ENCODE measurements at places on chromosomes 16 and 17.

GRCh38 chr17:55641676-55642081 lies 81.0 kb downstream of the TMEM100 start:
- peak; percentile 78 for DNase-seq

DNA sequence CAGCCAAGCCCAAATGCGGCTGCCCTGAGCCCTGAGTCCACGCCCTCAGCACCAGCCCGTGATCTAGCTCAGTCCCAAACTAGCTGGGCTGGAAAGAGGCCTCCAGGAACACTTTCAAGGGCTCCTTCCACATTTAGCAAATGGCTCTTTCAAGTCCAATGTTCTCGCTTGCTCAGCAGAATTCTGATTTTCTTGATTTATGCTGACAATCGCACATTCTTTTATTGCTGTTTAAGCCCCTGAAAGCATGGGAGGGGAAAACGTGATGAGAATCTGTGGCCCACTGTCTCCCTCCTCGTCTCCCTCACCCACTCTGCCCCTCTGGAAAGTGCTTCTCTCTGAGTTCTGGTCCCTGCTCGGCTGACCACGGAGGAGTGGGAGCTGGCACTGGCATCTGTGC lies 293.8 kb downstream of the FOXL1 start:
- DNase-seq = no peak

GRCh38 chr16:57471852-57472664 lies 9.6 kb downstream of the POLR2C start:
- no peak for DNase-seq

DNA sequence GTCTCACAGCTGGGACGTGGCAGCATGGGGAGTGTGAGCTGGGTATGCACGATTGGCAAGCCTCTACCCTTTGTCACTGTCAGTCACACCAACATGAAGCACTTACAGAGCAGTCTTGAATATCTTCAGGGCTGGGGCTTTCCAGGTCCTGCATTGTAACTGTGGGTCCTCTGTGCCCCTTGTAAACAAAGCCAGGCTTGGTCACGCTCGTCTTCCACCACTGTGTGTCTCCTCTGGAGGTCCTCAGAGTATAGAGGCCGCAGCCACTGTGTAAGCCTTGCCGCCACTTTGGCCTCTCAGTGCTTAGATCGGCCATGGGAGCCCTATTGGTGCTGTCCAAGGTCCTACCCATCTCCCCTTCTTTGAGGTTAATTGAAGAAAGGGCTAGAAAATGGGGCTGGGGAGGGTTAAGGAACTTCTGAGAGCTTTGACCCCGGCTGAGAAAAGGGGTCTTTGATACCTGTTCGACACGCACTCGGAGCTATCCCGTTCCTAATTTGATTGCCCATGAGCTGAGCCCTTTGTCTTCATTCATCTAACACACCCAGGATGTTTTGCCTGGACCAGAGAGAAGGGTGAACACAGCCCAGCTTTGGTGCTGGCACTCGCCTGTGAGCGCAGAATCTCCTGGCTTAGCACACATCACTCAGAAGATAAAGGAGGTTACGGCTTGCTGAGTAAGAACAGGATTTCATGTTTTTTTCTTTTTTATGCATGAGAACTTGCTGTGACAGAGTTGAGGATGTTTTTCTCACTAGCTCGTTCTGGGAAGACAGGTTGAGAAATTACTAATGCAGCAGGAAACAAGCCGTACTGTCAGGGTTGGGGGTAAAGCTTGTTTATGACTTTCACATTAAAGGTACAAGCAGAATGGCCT lies 267.9 kb downstream of the CPPED1 start:
- DNase-seq = no peak

DNA sequence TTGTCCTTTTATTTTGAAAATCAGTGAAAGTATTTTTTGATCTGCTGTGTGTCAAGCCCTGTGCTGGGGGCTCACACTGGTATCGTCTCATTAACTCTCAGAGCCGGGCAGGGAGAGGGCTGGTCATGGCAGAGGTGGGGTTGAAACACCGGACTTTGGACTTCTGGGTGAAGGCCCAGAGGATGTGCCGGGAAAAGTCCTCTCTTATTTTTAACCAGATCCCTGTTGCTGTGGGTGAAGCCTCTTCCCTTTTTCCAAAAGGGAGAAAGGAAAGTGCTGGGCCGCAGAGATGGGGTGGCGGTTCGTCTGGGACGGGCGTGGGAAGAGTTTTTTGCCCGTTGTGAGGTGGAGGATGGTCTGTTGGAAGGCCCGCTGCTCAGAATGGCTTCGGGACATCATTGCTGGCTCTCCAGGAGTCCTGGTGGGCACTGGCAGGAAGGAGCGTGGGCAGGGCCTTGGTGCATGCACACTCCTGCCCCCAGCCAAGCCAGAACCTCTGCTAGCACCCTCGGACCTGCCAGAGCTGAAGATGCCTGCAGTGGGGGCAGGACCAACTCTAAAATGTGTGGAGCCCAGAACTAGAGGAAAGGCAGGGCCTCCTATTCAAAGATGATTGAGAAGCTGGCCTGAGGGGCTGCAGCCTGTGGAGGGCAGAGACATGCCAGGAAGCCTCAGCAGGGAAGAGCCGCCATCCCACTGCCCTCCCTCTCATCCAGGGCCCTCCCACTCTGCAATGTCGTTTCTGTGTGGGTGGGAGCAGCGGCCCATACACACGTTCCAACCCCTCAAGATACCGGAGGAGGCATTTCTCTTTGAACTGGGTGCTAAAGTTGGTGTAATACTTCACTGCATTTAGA lies 213.2 kb downstream of the CCDC182 start:
- DNase-seq = no peak

DNA sequence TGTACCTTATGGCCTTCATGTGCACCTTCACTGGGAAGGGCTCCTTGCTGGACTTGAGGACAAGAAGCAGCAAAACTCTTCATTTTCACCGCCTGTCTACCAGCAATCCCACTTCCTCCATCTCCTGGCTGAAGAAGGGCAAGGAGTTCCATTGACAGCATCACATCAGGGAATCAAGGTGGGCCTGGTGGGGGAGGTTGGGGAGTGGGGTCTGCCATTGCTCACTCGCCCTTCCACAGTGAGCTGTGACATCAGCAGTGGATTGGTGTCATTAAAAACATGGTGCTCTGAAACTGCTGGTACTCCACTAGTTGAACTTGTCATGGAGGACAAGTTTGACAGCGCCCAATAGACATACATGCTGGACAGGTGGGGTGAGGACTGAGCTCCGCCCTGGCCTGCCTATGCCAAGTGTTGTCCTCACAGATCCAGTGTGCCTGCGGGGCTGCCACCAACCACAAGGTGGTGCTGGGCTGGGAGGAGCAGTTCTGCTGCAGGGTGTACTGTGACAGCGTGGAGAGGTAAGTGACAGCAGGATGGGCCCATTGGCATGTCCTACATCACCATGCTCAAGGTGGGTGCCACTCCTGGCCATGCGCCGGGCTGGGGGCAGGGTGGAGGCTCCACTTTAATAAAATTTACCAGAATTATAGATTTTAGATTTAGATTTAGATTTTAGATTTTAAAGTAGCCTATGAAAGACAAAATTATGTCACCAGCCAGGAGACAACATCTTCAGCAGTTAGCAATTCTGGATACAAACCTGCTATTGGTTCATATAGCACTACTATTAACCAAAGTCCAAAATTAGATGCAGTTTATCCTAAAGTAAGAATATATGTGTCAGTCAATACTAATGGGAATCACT lies 1729.1 kb downstream of the TP53TG3F start:
- no peak for DNase-seq

DNA sequence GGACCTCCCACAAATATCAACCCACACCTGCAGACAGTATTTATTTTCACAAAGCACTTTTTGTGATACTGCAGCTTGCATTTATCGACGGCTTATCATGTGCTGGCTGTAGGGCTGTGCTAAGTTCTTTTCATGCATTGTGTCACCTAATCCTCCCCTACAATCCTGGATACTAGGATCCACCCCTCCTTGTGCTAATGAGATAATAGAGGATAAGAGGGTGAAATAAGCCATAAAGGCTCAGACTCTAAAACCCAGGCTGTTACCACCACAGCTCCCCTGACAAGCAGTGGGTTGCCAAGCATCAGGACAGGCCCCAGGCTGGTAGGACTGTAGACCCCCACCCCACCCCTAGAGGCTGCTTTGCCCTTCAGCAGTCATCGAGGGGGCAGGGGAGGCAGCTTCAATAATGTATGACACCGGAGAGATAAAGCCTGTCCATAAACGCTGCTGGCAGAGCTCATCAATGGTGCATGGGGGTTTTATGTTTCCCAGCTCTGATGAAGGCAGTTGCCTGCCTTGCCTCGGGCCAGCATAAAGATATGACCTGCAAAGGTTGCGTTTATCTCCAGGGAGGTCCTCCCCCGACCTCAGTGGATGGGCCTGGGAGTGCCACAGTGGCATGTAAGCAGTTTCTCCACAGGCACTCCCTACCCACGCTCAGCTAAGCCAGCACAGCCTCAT lies 73.9 kb upstream of the C16orf82 start:
- DNase-seq = no peak

DNA sequence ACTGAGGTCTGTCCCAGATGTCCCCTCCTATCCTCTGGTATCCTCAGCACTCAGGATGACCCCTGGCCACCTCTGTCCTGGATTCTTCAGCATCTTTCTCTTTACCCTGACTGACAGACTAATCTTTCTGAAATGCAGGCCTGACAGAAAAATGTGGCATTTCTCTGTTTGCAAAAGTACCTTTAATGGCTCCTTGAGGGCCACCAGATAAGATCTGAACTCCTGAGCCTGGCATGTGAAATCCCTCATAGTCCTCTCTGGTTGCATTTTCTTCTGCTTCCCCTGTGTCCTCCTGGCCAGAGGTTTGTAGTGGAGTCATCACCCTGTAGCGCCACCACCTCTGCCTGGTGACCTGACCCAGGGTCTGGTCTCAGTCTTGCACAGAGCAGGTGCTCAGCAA lies 2.0 kb upstream of the ELMO3 start:
- no peak for DNase-seq

- DNase-seq = no peak
Measured at GRCh38 chr17:32936186-32936893, 8.4 kb downstream of the TMEM98 start.

GRCh38 chr17:37239690-37240334 lies 136.0 kb upstream of the C17orf78 start:
- DNase-seq = peak; percentile 17

- DNase-seq = no peak
Measured at GRCh38 chr16:75311383-75311938, 60.0 kb upstream of the BCAR1 start.

DNA sequence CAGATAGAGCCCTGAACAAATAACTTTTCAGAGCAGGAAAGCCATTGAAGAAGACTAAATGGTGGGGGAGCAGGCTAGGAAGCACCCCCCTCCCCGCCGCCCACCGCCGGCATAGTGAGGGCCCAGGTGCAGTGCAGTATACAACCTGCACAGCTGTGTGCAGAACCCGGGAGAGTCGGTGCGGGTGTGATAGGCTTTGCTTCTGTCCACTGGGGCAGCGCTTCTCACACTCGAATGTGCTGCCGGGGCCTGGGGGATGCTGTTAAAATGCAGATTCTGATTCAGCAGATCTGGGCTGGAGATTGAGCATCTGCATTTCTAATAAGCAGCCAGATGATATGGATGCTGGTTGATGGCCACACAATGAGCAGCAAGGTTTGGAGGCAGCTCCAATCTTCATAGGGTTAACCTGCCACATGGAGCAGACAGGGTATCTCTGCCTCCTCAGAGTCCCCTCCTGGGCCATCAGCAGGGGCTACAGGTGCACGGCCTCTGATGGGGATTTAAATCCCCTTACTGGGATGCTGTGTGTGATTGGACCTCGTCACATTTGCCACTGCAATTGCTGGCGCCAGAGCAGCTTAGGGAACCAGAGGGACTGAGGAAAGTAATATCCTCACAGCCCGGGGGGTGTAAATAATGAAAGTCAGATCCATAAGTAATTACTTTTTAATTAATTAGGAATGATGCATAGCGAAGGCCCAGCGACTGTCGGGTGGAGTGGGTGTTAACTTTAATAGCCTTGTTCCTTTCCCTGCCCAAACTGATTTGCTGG lies 172.0 kb upstream of the RPL38 start:
- no peak for DNase-seq

DNA sequence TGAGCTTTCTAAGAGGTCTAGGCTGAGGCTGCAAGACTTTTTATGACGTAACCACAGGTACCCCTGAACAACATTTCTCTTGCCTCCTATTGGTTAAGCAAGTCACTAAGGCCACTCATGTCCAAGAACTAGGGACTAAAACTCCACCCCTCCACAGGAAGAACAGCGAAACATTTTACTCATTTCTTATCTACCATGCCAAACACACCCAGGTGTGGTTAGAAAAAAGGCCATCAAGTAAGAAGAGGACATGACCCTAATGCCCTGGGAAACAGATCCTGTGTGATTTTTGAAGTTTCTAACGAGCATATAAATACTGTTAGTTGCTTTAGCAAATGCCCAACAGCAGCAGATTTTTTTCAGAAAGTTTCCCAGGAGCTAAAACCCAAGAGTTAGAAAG lies 282.4 kb upstream of the DYNLRB2 start:
- DNase-seq = no peak

- no peak for DNase-seq
Measured at GRCh38 chr16:19479302-19479721, 42.6 kb downstream of the GDE1 start.

DNA sequence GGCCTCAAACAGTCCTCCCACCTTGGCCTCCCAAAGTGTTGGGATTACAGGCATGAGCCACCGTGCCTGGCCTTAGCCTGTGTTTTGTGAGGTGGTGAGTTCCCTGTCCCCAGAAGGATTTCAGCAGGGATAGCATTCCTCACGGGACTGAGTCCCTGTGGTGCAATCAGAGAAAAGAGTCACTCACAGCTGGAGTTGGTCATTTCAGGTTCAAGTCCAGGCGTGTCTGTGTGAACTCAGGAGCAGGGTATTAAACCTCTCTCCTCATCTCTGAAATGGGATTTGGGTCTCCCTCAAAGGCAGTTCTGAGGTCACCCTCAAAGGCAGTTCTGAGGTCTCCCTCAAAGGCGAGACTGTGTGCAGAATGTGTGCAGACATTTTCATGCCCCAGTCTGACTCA lies 28.6 kb downstream of the NPTX1 start:
- no peak for DNase-seq

GRCh38 chr16:66958857-66959703 lies 2.0 kb upstream of the CES3 start:
- no peak for DNase-seq

DNA sequence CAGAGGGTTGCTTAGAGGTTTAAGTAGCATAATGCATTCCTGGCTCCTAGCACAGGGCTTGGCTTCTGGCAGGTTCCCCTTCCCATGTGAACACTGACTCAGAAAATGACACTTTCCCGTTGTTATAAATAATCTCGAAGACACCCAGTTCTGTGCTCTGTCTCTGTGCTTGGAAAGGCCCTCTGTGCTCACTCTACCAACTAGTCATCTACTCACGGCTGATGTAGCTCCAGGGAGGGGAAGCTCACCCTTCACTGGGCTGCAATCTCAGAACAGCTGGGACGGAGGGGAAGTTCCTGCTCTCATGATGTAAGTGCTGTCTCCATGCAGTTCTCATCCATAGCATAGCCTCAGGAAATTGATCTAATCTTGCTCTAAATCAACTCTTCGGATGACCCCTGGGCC lies 230.5 kb upstream of the ASIC2 start:
- peak; percentile 55 for DNase-seq
